Regular cardiac myocyte (primary cell): ENCODE measurements at places on chromosomes 12 and 14. TPM values are rescaled to one million over a fixed set of nuclear protein-coding genes. Genes with fewer than 3 reads are reported as not detected.

The CD163L1 gene
- total RNA-seq: 3.1 and 3.3 TPM in 2 replicates

The TPH2 gene
- total RNA-seq: under 0.01 TPM in 1 of 2 replicates, not detected in the other

The TTC9 gene
- total RNA-seq: under 0.01 TPM in 2 replicates

The NGB gene
- not detected in 2 replicates for total RNA-seq

The ZC2HC1C gene
- total RNA-seq: 0.85 and 0.96 TPM in 2 replicates

The SYNDIG1L gene
- total RNA-seq: under 0.01 TPM in 1 of 2 replicates, not detected in the other

The C14orf132 gene
- 1.9 and 20.9 TPM in 2 replicates for total RNA-seq

The TMEM132C gene
- not detected in 2 replicates for total RNA-seq

The BATF gene
- total RNA-seq: 1.2 TPM in 1 of 2 replicates, not detected in the other

The ADGRD1 gene
- total RNA-seq: 0.38 and 1.1 TPM in 2 replicates

The ABCC9 gene
- 14.0 and 51.0 TPM in 2 replicates for total RNA-seq

The ACOT6 gene
- 0.28 TPM in 1 of 2 replicates, not detected in the other for total RNA-seq

The MAX gene
- 32.4 and 49.7 TPM in 2 replicates for total RNA-seq
